ENCODE measurements at places on chromosomes 2 and 18. TPM values are rescaled to one million over a fixed set of nuclear protein-coding genes. Genes with fewer than 3 reads are reported as not detected.
A peak's percentile ranks its signal among the peaks of the same experiment; 100 is the strongest.

The CD302 gene
- 14.4 TPM for total RNA-seq

The SALL3 gene
- not detected for total RNA-seq

DNA sequence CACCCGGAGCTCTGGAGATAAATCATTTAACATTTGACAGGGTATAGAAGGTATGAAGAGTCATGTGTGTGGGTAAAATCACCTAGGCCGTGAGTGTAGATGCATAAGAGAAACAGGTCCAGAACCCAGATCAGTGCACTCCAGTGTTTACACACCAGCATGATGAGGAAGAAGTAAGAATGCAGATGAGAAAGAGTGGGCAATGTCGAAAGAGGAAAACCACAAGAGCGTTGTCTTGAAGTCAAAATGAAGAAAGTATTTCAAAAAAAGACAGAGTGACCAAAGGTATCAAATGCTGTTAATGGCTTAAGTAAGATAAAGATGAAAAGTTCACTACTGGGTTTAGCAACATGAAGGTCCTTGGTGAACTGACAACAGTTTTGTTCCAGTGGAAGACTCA is 32.0 kb upstream of the PLB1 start:
- no peak for DNase-seq

DNA sequence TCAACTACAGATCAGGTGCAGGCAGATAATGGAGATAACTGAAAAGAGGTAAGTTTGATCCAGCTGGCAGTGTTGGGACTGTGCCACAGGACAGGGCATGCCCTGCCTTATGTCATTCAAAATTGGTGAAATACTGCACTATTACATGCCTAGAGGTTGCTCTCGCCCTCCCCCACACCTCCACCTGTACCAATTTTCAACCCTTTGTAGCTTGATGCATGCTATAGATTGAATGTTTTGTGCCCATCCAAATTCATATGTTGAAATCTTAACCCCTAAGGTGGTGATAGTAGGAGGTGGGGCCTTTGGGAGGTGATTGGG is 72.1 kb upstream of the LYPD6B start:
- DNase-seq = no peak

DNA sequence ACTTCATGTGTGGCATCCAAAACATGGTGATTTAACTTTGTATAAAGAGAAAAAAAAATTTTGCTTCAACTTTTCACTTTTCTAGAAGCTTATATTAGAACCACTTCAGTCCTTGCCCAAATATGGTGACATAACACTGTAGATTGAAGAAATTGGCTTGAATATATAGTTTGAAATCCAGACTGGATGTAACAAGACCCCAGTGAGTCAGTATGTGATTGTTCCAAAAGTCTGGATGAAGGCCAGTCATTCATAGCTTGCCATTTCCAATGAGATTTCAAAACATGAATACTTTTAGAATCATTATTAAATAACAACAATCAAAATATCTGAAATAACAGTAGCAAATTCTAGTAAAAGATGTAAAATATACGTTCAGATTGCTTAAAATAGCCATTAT is 104.8 kb upstream of the FN1 start:
- peak; percentile 89 for DNase-seq

GRCh38 chr2:236352761-236353593 is 88.8 kb upstream of the ASB18 start:
- DNase-seq = peak; percentile 42

- DNase-seq = peak; percentile 1
Observed at GRCh38 chr18:44848644-44849335, 168.1 kb downstream of the SETBP1 start.

DNA sequence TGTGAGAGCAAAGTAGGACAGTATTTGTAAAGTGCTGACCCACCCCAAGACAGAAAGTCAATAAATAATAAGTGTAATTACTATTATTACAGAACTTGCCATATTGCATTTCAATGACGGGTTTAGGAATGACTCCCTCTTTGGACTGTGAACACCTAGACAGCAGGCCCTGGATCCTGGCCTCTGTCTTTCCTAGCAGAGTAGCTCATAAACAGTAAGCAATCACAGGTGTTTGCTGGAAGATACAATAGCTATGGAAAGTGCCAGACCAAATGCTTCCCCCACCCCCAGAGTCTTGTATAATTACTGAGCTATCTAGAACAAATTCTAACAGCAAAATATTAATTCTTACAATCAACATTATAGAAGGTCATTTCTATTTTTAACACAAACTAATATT is 20.1 kb upstream of the MYO1B start:
- no peak for DNase-seq

Data from dermis microvascular lymphatic vessel endothelial cell (primary cell).